ENCODE measurements at places on chromosomes 16 and 17.
A peak's percentile ranks its signal among the peaks of the same experiment; 100 is the strongest.

GRCh38 chr17:44205962-44206824 is 6.5 kb upstream of the ATXN7L3 start:
- DNase-seq: no peak

- no peak for DNase-seq
These were observed 45.6 kb upstream of the MEAK7 start for GRCh38 chr16:84550096-84550495.

DNA sequence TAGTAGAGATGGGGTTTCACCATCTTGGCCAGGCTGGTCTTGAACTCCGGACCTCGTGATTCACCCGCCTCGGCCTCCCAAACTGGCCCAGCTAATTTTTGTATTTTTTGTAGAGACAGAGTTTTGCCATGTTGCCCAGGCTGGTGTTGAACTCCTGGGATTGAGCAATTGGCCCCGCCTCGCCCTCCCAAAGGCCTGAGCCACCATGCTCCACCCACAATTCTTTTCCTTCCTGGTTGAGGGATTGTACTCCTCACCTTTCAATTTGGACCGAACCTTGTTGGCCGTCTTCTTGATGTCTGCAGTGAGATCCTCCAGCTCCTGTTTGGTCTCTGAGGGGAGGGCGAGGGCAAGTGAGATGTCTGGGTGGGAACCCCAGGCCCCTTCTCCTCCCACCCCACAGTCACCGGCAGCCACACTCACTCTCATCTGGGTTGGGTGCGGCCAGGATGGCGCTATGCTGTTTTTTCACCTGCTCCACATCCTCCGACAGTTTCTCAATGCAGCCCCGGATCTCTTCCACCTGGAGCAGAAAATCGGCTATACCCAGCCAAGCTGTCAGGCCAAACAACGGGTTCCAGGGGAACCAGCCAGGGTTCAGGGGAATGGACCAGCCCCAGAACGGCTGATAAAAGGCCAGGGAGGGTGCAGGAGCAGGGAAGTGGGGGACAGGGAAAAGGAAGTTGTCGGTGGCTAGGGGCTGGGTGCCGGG is 9.6 kb downstream of the STX1B start:
- no peak for DNase-seq

DNA sequence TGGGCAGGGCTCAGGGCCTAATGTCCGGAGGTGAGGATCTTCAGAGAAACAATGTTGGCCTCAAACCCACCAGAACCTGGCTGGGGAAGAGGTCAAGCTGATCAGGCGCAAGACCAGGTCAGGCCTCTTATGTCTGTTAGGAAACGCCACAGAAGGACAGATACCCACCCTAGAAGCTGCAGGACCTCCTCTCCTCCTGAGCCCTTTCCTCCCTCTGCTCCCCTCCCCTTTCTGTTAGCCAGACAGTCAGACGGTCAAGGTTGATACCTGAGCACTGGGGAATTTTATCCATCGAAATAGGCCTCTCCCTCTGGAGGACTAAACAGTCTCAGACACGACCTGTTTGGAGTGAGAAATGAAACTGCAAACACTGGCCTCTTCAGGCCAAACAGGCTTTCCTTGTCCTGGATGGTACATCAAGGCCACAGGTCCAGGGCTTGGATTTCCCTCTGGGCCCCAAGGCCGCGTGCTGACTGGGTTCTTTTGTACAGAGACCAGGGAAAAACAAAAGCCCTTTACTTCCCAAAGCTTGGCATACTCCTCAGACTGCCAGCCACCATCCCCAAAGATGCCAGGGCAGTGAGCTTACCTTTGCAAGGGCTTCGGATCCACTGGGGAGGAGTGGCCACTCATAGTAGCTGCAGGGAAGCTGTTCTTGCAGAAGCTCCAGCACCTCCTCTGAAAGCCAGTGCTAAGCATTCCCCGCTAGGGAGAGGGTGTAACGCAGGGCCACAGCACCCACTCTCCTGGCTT is 135.8 kb downstream of the CCDC182 start:
- no peak for DNase-seq

DNA sequence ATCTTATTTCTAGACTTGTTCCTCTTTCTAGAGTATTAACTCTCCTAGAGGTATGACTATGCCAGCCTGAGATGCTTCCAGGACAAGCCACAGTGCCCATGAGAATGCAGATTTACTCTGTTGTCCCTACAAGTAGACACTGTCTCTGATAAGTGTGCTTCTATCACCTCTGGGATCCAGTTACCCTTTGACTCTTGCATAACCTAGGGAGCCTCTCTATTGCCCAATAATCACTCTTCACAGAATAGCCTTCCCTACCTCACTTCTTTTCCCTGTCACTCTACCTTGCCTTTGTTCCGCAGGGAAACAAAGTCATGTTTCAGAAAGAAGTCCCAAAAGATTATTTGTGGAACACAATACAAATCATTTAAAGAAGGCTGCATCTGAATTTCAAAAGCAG is 1.6 kb upstream of the KRT34 start:
- no peak for DNase-seq

DNA sequence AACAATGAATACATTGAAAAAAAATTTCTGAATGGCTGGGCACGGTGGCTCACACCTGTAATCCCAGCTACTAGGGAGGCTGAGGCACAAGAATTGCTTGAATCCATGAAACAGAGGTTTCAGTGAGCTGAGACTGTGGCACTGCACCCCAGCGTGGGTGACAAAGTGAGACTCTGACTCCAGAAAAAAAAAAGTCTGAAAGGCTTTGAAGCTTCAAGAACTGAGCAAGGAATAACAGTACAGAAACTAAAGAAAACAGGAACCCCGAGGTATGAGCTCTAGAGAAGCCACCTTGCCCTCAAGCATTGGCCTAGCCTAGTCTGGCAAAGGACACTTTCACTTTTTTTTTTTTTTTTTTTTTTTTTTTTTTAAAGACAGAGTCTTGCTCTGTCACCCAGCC is 45.0 kb downstream of the TEX2 start:
- DNase-seq: no peak

GRCh38 chr17:56896217-56896967 is 17.5 kb downstream of the TRIM25 start:
- no peak for DNase-seq

- peak; percentile 59 for DNase-seq
These were observed 17.5 kb downstream of the PRMT7 start for GRCh38 chr16:68328151-68328859.

DNA sequence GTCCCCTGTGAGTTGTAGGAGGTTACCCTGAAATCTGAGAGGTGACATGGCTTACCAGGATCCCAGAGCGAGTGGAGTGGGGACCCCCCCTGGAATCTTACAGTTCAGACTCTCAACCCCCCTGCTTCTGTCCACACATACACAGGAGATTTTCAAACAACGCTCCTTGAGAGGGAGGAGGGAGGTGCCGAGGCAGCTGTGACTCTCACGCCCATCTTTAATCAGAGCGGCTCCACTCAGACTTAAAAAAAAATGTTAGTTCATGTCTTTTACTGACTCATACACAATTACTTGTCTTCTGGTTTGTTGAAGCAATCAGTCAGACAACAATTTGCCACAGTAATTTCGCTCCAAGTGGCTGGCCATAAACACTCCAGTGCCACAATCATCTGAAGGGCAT is 15.4 kb upstream of the TMEM220 start:
- no peak for DNase-seq

DNA sequence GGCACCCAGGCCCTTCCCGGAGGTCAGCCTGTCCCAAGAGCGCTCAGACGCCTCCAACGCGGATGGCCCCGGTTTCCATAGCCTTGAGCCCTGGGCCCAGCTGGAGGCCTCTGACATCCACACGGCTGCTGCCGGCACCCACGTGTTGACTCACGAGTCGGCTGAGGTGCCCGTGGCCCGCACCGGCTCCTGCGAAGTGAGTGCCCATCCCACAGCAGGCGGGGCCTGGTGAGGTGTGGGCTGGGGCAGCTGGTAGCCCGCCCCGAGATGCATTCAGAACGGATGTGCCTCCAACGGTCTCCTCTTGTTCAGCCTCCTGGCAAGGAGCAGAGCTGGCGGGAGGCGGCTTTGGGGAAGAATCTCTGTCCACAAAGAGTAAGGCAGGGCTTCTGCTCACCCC is 2.7 kb downstream of the WDR90 start:
- no peak for DNase-seq

DNA sequence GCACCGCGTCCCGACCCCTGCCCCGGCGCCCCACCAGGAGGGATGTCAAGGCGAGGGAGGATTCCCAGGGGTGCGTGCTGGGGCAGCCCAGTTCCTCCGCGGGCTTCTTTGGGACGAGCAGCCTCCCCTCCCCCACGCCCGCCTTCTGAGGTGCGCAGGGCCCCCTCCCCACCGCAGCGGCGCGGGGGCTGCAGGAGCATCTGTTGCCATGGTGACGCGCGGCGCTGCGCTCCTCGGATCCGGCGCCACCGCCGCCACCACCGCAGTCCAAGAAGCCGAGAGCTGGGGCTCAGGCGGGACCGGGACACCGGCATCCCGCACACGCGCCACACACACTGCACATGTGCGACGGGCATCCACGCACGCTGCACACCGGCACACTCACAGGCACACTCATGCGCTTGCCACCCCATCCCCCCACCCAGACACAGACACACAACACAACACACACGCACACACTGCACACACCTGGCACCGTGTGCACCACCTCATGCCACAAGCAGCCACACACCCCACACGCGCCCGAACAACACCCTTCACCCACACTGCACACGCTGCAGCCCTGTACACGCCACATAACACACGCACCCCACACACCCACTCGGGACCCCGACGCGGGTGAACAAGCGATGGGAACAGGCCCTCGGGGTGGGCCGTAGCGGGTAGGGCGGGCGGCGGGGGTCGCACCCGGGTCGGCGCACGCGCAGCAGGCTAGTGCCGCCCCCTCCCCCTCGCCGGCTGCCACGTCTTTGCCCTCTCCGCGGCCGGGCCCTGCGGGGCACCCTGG is 17.0 kb downstream of the ENPP7 start:
- no peak for DNase-seq

DNA sequence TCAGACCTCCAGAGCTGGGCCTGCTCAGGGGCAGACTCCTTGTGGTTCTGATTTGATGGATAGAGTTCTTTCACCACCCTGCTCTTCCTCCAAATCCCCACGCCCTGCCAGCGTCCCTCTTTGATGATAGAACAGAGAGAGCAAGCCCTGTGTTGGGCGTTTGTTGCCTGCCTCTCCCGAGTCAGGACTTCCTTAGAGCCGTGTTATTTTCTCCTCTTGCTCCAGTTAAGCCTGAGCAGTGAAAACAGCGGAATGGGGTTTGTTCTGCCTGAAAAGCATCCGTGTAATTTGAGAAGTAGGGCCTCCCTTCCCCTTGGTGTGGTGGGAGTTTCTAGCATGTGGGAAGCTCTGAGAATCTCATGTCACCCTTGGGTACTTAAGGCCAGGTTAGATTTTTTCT is 22.1 kb downstream of the TMEM94 start:
- DNase-seq: no peak

DNA sequence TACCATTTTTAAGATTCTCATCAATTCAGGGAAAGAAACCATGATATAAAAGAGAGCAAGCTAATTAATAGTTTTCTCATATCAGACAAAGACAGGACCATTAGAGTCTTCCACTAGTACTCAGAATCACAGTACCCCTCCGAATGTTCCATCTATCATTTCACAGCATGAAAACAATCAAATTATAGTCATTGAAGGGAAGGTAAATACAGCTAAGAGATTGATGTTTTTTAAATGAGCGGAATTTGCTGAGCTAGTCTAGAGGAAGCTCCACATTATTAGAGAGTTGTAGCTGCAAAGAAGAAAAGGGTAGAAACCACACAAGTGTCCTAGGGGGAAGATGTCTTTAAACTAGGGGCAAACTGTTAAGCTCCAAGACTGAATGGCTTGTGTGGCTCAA is 808.9 kb downstream of the CDH11 start:
- no peak for DNase-seq

GRCh38 chr16:14437426-14437825 is 192.6 kb downstream of the PARN start:
- DNase-seq: no peak

DNA sequence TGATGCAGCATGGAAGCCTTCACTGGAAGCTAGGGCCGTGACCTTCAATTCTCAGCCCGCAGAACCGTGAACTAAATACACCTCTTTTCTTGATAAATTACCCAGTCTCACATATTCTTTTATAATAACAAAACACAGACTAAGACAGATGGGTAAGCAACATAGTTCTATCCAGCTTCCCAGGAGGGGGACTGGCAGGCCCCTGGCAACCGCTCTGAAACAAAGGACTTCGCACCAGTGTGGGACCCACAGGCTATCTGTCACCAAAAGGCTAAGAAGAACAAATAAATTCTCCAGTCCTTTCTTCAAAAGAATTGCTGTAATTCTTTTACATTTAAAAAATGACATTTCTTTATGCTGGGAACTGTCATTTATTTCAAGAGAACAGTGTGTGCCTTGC is 19.0 kb downstream of the ELAC2 start:
- DNase-seq: no peak

DNA sequence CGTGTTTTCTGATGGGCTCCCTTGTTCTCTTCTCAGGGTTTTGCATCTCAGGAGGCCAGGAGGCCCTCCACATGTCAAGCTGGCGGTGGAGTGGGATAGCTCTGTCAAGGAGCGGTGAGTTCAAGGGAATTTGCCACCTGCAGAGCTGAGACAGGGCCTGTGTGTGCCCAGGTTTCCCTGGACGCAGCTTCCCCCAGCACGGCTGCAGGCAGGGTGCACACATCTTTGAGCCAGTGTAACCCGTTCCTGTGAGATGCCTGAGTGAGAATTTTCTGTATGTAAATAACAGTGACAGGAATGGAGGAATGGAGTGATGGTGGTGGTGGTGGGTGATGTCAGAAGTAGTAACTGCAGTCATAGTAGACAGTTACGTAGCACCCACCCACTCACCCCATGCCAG is 54.8 kb downstream of the USP43 start:
- DNase-seq: no peak

DNA sequence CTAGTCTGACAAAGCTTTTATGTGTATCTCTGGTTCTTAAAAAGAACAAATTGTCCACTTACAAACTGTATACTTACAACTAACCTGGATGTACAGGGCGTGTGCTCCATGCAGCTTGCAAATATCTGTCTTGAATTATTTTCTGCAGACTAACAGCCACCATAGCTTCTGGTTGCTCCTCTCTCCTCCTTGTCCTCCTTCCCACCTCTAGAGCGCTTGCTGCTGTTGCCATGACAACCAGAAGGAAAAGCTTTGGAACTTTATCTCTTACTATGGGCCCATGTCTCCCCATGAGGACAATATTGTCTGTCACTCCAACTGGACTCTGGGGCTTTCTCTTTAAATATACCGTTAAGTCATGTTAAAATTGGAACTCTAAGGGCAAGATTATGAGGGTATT is 71.5 kb upstream of the DHX40 start:
- no peak for DNase-seq

DNA sequence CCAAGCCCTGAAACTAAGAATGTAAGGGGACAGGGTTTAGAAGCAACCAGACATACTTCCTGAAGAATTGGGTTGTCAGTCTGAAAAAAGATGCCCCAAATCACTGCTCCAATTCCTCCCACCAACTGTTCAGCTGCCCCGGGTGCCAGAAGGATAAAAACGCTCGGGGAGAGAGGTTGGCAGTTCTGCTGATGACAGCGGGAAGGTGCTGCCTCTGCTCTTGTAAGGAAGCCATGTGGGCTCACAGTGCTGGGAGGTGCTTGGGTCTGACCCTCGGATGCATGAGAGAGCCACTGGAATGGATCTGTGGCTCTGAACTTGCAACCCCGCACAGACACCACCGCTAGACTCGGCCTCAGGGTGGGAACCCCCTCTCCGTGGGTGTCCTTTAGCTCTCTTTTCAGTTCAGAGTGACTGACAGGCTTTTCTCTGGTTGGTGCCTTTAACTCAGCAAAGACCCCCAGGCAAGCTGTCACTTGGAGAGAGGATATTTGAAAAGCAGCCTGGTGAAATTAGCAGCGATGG is 364.8 kb upstream of the RBFOX1 start:
- DNase-seq: no peak

GRCh38 chr16:24116046-24116776 is 139.9 kb upstream of the CACNG3 start:
- no peak for DNase-seq

Data from AG09319 (cell line).